ENCODE measurements at places on chromosomes 11 and 22.

DNA sequence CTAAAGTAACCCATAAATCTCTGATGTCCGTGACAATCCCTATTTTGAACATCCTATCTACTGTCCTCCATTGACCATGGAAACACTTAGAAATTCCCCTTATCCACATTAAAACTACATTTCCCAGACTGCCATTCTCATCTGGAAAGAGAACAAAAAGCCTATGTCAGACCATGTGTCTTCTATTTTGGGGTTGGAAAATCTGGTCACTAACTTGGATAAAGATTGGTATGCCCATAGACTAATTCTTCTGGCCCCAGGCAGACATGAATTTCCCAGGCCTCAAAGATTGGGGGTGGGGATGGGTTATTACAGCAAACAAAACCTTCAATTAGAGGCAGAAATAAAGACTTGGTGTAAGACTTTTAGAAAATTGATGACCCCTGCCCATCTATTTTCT, 30.9 kb upstream of the CREB3L1 start:
- no peak for DNase-seq

GRCh38 chr11:126824035-126824607, 176.4 kb downstream of the KIRREL3 start:
- DNase-seq, result no peak

DNA sequence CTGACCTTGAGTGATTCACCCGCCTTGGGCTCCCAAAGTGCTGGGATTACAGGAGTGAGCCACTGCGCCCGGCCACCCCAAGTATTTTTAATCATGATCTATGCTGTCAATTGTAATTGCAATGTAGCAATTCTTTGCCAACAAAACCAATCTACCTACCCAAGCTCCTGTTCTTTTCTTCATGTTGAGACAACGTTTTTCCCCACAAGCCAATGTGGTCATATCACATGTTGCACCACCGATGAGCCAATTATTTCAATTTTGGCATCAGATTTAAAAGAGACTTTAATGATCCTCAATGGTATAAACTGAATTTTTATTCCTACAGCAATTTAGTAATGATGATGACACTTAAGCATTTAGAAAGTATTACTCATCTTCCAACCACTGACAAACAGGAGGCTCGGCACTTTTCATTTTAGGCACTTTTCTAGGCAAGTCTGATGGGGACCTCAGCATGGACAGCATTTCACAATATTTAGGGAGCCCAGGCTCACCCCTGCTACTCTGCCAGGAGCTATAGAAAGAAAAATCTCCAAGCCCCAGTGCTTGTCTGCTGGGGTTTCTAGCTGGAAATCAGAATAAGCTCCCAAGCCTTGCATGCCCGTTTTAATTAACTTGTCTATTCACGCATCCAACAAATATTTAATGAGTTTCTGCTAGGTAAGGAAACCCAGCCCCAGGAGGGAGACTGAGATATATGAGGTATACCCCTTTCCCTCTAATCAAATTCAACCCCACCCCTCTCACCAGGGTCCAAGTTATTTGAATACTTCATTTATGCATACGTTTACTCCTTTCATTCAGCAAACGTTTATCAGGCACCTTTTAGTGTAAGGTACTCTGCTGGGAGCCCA, 291.4 kb downstream of the ST3GAL4 start:
- no peak for DNase-seq

DNA sequence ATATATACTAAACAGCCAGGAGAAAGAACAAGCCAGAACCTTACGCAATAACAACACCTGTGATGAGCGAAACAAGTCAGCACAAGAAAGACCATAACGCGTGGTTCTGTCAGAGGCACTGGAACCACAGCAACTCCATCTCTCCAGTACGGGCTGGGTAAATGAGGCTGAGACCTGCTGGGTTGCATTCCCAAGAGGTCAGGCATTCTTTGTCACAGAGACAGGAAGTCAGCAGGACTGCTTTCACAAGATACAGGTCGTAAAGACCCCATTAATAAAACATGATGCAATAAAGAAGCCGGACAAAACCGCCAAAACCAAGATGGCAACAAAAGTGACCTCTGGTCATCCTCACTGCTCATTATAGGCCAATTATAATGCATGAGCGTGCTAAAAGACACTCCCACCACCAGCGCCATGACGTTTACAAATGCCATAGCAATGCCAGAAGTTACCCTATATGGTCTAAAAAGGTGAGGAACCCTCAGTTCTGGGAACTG, 21.7 kb downstream of the TPST2 start:
- DNase-seq, result no peak

DNA sequence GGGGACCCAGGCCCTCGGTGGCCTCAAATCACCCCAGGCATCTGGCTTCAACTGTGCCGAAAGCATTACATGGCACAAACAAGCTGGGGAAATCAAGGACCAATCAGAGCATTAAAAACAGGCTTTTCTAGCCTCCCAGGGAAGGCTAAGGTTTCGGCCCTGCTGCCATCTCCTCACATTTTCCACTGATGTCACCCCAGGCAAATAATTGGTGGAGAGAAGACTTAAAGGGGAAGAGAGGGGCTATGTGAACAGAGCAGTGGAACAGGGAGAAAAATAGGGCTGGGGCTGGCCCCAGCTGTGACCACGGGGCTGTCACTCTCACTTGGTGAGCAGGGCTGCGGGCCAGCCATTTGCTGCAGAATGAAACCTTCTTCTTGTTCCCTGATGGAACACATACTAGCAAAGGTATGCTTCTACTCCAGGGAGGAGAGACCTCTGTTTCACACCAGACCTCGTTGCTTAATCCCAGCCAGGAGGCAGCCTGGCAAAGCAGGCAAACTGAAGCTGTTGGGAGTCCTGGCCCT, 581.3 kb downstream of the SOX6 start:
- no peak for DNase-seq
